COLO829 (cell line): ENCODE measurements at places on chromosomes 12 and 14.

DNA sequence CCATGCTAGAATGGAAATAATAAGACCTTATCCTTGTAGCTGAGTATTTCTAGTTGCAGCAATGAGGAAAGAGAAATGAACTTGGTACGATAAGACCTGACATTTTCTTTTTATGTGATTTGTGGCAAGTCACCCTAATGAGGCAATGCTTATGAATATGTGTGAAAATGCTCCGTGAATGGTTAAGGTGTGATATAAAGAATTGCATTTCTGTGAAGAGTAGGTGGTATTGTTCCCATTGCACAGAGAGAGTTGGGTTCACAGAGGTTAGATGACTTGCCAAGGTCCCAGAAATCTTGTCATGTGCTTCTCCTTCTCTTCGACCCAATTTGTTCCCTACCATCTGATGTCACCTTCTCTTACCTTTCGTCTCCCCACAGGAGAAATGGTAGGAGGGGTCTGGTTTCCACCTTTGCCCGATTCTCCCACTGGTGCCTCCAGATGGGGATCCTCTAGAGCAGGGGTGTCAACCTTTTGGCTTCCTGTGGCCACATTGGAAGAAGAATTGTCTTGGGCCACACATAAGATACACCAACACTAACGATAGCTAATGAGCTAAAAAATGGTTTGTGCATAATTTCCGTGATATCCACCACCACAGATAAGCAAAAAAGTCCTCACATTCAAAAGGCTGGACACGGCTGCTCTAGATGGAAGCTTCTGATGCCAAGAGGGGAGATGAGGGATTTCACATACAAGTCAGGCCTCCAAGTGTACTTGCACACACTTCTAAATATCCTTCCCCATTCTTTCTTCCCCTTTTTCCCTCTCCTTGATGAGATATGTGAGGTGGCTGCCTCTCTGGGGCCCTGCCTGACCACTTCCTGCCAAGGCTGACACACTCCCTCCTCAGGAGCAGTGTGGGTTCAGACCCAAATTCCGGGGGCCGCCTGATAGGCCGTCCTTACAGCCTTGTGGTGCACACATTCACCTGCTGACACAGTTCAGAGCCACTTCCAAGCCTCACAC is 96.1 kb downstream of the PLXNC1 start:
- no peak for DNase-seq

GRCh38 chr12:10722502-10722904 is 620 bp downstream of the YBX3 start:
- DNase-seq = peak; percentile 28

DNA sequence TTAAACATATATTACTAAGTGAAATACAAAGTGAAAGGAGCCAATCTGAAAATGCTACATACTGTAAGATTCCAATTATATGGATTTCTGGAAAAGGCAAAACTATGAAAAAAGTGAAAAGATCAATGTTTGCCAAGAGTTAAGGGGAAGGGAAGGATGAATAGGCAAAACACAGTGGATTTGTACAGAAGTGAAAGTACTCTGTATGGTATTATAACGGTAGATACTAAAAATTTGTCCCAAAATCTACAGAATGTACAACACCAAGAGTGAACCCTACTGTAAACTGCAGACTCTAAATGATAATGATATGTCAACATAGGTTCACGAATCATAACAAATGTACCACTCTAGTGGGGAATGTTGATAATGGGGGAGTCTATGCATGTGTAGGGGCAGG is 17.8 kb downstream of the EEA1 start:
- DNase-seq = no peak

GRCh38 chr14:104843006-104843405 is 22.1 kb upstream of the CEP170B start:
- no peak for DNase-seq

DNA sequence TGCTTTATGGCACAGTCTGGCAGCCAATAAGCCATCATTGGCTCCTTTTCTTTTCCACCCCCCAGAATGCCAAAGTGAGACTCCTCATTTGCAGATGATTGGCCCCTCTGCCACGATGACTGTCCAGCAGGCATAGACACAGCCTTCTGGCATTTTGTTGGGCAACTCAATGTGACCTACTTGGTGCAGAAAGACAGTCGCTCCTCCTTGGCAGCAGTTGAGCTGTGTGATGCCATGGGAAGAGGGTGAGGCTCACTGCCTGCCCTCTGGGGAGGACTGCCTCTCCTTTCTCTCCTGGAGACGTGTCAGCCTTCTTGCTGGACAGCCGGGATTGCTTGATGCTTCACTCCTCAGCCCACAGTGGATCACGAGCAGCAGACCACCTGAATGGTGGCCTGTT is 264.9 kb downstream of the C12orf75 start:
- DNase-seq = no peak

GRCh38 chr12:116591855-116592637 is 32.9 kb downstream of the MAP1LC3B2 start:
- no peak for DNase-seq

- no peak for DNase-seq
Observed at GRCh38 chr12:38954238-38954873, 49.0 kb upstream of the CPNE8 start.

- DNase-seq = no peak
Observed at GRCh38 chr12:83659321-83659720, 972.6 kb downstream of the TMTC2 start.

GRCh38 chr14:36134038-36134437 is 42.5 kb downstream of the PTCSC3 start:
- peak; percentile 56 for DNase-seq

- DNase-seq = no peak
Observed at GRCh38 chr12:131355361-131356245, 355.3 kb upstream of the SFSWAP start.

- no peak for DNase-seq
Observed at GRCh38 chr14:44444454-44444853, 62.6 kb downstream of the FSCB start.

DNA sequence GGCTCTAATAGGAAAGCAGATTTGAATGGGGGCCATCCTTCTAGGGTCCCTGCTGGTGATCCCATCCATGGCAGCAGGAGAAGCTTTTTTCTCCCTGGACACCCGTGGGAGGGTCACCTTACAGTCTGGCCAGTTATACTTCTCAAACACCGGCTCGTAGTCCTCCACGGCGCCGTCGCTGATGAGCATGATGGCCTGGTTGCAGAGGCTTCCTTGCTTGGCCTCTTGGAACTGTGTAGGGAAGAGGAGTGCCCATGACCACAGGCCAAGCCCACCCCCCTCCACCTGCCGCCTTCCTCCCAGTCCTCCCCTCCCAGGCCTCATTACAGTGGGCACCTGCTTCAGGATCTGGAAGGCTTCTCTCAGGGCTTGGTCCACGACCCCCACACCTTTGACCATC is 33.8 kb downstream of the CACNA2D4 start:
- DNase-seq = no peak
